ENCODE measurements at places on chromosomes 1 and 21.

GRCh38 chr1:242162140-242162539, 163.2 kb upstream of the MAP1LC3C start:
- no peak for DNase-seq

GRCh38 chr1:69991644-69992043, 213.7 kb downstream of the LRRC40 start:
- no peak for DNase-seq

- no peak for DNase-seq
Measured at GRCh38 chr1:30928171-30928570, 19.6 kb upstream of the SDC3 start.

GRCh38 chr1:87045761-87046304, 131.4 kb downstream of the HS2ST1 start:
- peak; percentile 12 for DNase-seq

All from GM13976 (cell line).